Stimulated activated CD4-positive, alpha-beta T cell treated with anti-CD3 and anti-CD28 coated beads, Interleukin-1b, Interleukin-23, amount 100 ng/mL, for 48 hours (primary cell): ENCODE measurements at places on chromosomes 1 and 21.

GRCh38 chr1:30538226-30538992 lies 185.0 kb downstream of the MATN1 start:
- no peak for DNase-seq

- DNase-seq: no peak
Measured at GRCh38 chr1:10019561-10019960, 13.2 kb upstream of the UBE4B start.

DNA sequence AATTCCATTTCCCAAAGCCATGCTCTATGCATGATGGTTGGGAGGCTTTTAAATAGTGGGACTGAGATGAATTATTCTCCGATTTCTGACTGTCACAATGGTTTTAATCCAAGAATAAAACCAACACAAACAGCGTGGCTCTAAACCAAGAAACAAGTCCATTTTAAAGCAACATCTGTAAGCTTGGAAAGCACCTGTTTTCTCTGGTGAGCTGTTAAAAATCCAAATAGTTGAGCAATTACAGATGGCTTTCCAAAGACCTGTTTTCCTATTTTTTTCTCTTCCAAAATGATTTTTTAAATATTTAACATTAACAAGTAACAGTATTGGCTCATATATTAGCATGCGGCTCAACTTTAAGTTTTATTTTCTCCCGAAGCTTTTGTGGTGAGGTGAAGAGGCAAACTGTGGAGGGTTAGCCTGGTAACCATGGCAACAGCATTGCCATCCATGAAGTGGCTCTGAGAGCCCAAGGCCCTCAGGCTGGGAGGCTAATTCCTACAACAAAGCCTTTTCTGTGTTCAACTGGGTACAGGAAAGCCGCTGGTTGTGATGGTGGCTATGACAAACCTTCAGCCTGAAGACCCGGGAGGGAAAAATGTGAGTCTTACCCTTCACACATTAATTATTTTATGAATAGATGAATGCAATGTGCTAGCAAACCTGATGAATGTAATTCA lies 56.7 kb upstream of the B3GALT5 start:
- DNase-seq: no peak

- no peak for DNase-seq
Measured at GRCh38 chr1:202319381-202320080, 22.2 kb downstream of the UBE2T start.

DNA sequence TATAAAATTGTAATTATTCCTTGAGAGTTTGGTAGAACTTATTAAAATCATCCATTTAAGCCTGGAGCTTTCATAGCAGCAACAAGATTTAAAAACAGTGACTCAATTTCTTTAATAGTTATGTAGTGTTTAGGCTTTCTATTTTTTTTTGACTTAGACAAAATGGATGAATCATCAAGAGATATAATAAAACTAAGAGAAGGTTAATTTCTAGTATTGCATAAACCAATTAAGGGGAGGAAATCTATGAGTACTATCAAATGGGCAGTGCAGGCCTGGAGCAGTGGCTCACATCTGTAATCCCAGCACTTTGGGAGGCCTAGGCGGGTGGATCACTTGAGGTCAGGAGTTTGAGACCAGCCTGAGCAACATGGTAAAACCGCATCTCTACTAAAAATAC lies 416.3 kb upstream of the USP24 start:
- DNase-seq: no peak

DNA sequence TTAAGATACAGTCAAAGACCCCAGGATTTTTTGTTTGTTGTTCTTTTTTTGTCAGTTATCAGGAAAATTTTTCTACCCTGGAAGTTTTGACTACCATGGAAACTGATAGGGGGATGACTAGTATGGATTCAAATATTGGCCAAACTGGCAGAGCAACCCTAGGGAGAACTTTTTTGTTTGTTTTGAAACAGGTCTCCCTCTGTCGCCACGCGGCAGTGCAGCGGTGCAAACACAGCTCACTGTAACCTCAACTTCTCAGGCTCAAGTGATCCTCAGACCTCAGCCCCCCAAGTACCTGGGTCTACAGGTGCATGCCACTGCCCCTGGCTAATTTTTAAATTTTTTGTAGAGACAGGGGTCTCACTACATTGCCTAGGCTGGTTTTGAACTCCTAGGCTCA lies 46.6 kb downstream of the TOR3A start:
- DNase-seq: no peak

DNA sequence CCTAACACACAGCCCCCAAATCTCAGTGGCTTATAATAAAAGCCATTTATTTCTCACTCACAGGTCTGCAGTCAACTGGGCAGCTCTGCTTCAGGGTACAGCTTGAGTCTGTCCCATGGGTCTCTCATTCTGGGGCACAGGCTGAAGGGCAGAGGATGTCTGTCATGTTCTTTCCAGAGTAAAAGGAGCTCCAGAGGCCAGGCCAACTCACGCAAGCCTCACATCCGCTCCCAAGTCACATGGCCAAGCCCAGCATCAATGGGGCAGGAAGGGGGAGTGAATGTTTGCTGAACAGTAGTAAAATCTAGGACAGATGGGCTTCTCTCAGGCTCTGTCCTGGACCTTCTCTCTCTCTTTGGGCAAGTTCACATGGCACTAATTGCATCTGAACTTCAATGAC lies 7.1 kb upstream of the SSBP3 start:
- DNase-seq: peak; percentile 18

GRCh38 chr1:36981771-36982622 lies 52.3 kb downstream of the GRIK3 start:
- DNase-seq: no peak

DNA sequence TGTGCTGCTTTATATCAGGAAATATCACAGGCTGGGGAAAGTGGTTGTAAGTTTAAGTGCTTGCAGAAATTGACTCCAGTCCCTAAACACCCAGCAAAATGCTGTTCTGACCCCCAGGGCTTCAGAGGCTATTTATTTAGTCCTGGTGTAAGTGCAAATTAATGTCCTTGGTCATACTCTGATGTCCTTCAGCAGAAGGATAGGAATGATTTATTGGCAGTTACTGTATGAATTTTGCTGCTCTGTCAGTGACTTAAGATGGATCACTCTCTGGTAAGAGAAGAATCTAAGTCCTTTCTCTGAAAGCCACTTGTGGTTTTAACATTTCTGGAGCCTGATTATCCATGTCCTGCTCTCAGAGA lies 21.9 kb downstream of the FAM20B start:
- no peak for DNase-seq

DNA sequence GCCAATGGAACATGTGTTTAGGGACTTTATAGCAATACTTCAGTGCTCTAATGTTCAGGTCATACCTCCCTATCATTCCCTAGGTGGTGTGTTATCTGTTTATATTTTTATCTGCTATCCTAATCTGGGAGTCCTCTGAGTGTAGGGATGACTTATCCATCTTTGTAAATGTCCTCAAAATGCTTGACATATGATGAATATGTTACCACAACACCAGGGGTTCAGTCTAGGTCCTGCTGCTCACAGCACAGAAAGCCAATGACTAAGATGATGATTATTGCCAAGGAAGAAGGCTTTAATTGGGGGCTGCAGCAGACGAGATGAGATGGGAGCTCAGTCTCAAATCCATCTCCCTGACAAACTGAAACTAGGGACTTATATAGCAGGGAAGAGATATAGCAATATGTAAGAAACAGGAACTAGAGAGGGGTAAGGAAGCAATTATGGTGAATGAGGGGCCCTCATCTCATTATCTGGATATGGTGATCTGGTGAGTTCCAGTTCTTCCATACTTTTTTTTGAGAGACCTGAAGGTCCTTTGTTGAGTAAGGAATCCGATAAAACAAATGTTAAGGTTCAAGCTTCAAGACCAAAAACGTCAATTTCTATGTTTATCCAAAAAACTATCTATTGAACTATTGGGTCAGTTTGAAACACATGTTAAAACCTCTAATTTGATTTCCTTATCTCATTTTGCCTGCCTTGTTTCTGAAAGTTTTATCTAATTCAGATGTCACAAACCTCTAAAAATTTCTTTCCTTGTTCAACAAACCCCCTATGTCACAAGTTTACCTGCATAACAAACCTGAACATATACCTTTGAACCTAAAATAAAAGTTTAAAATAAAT lies 256.7 kb upstream of the CACYBP start:
- no peak for DNase-seq

DNA sequence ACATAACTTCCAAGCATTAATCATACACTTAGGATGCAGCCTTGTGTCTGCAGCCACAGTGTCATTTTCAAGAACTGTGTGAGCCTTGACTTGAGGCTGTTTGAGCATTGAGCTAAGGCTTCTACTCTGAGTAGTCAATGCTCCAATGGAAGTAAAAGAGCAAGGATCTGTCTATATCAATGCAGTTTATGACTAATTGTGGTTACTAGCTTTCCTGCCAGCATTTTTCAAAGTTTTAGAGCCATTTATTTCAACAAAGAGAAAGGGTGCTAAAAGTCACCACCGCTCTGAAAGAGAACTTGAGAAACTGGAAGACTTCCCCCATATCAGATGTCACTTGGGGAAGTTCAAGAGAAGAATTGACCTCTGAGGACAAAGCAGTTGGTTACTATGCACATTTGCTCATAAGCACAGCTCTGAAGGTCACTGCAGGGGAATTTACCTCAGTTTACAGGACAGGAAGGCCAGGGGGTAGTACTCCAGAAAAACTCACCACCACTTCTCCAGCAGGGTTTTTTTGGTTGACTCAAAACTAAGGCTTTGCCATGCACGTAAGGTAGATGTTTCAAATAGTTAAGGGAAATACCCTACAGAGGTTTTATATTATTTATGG lies 24.5 kb upstream of the RGS1 start:
- peak; percentile 13 for DNase-seq

GRCh38 chr1:175602026-175602585 lies 141.3 kb downstream of the TNR start:
- DNase-seq: no peak

DNA sequence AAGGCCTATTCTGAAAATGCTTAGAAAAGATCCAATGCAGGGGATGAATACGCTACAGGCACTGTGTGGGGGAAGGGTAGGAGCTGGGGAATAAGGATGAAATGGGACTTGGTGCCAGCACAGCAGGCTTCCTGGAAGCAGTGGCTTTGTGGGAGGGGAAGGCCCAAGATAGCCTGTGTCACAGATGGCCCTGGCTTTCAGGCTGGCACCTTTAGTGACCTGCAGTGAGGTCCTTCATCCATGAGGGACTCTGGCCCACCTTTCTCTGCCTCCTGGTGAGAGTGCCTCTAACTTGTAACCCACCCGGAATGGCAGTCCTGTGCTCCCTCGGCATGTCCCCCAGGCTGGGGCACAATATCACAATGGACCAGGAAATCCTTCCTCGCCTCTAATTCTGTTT lies 919 bp downstream of the CHI3L1 start:
- DNase-seq: no peak

GRCh38 chr1:15966081-15966955 lies 9.6 kb downstream of the ZBTB17 start:
- DNase-seq: peak; percentile 92

GRCh38 chr1:226108935-226109828 lies 46.7 kb downstream of the H3-3A start:
- DNase-seq: no peak

- DNase-seq: no peak
Measured at GRCh38 chr1:43288058-43288784, 2.8 kb upstream of the C1orf210 start.

GRCh38 chr1:41850029-41850428 lies 68.7 kb downstream of the HIVEP3 start:
- peak; percentile 21 for DNase-seq

DNA sequence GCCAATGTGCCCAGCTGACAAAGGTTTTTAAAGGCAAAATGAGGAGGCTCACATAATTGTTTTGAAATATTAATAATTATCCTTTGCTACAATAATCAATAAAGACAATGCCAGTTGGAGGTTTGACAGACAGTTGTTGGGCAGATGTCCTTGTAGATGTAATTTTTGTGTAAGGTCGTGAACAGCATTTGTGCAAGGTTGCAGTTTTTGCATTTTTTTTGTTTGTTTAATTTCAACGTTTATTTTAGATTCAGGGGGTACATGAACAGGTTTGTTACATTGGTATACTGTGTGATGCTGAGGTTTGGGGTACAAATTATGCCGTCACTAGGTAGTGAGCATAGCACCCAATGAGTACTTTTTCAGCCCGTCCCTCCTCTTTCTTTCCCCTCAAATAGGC lies 9.3 kb downstream of the MPZ start:
- DNase-seq: no peak

GRCh38 chr1:180633057-180634056 lies 1.5 kb downstream of the XPR1 start:
- no peak for DNase-seq

DNA sequence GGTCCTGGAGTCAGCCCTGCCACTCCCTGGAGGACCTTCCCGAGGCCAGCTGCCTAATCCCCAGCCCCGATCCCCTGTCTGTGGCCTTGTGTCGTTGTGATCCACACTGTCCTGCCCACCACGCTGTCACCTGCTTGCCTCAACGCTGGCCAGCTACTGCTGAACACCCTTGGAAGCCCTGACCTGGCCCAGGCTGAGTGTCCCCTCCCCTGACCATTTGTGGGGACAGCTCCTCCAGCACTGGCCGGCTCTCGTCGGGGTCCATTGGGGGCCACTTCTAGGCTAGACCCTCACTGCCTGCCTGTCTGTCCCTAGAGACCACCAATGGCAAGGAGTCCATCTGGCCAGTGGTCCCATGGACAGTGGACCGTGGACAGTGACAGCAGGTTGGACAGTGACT lies 12.0 kb upstream of the UMODL1 start:
- no peak for DNase-seq

DNA sequence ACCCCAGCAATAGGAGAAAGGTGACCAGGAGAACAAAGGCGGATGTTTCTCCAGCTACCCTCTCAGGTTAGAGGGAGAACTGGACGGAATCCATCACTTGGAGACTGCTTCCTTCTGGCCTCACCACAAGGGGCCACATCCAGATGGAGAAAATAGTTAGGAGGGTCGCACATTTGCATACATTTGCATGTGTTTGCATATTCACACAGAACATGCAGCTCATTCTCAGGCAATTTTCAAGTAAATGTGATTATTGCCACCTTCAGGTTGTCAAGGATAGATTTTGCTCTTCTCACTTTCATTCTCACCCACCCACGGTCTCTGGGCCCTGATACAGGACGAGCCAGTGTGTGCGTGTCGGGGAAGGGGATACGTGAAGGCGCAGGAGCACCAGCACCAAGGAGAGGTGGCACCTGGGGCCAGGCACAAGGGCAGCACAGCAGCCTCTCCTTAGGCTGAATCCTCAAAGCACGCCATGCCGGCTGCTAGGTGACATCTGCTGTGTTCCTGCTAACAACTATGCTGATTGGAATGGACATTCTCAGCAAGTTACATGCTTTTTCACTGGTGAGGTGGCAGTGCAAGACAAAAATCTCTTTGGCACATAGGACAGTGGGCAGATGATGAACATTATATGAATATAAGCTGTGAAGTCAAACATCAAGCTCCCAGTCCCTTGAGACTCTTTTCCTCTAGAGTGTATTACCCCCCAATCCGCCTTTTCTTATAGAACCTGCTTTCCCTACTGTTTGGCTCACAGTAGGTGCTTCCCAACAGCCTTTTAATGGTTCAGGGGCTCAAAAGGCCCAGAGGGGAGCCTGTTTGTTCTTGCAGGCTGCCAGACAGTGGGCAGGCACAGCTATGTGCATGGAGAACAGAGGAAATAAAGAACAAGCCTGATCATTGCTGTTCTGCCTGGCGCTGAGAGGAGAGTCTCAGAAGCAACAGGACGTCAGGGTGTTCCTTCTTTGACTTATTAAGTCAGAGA lies 14.3 kb downstream of the ACKR1 start:
- no peak for DNase-seq
